ENCODE measurements at places on chromosomes 5 and 9.

DNA sequence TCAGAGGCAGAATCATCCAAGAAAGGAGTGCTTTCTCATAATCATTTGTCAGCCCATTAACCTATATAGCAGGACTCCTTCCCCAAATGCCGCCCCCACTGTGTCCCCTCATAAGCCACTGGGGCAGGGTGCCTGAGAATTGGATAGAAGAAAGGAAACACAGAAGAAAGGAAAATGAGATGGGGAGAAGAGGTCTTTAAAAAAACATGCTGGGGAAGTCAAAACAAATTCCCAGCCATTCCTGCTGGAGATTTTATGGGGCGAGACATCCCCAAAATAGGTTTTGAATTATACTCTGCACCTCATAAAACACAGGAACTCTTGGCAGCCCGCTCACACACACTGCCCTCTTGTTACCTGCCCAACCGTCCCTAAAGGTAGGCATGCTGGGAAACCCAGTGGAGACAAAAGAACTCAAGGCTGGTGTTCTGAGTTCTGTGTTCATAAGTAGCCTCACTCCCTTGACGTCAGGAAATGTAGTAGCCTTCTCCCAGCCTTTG, 19.7 kb downstream of the ASTN2 start:
- no peak for DNase-seq

DNA sequence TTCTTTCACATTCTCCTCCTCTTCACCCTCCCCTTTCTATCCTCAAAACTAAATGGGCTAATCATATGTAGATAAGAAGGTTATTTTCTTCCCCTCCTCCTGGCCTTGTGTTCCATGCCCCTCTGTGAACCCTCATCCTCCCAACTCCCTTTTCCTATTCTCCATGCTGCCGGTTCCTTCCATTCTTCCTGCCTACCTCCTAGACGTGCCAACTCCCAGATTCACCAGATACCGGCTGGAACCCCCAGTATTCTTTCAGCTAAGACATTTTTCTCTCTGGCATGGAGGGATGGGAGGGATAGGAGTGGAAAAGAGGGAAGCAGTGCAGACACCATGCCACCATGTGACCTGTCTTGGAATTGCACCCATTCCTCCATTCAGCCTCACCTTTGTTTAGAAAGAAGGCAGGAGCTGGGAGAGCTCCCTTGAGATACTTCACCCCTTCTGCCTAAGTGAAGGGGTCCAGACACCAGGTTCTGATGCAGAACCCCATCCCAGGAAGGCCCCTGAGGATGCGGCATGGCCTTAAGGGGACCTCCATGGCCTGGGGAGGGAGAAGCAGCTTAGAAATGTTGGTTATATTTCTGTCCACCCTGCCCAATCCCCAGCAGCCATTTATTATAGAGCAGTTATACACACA, 4.8 kb downstream of the DNAJB5 start:
- no peak for DNase-seq

- no peak for DNase-seq
Observed at GRCh38 chr9:105390871-105391270, 57.0 kb upstream of the FSD1L start.

DNA sequence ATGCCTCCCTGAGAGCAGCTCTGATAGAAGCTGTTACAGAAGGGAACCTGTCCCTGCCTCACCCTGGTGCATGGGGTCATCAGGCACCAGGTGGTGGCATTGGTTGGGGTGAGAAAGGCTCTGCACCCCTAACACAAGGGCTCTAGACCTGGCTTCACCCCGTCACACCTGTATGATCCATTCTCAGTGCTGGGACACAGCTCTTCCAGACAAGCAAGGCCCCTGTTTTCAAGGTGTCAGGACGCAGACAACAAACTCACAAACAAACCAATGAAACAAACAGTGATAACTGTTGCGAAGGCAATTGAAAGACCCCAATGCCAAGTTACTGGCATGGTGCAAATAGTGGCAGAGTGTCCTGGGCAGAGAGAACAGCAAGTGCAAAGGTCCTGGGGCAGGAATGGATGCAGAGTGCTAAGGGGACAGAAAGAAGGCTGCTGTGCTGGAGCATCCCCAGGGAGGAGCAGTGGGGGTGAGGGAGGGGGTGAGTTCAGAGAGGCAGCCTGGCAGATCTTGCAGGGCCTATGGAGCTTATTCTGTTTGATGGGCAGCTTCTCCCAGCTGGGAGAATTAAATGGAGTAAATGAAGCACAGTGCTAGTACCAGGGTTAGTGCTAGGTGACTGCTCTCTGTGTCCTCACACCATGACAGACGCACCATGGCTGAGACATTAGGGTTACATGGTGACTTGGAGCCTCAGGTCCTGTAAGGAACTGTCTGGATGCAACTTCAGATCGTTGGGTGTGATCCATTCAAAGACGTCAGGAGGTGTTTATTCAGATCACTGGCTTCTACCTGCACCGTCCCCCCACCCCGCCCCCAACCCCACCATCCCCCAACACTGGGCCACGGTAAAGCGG, 67.9 kb upstream of the UNC5A start:
- no peak for DNase-seq

GRCh38 chr9:135212961-135213360, 125.5 kb downstream of the OLFM1 start:
- no peak for DNase-seq

DNA sequence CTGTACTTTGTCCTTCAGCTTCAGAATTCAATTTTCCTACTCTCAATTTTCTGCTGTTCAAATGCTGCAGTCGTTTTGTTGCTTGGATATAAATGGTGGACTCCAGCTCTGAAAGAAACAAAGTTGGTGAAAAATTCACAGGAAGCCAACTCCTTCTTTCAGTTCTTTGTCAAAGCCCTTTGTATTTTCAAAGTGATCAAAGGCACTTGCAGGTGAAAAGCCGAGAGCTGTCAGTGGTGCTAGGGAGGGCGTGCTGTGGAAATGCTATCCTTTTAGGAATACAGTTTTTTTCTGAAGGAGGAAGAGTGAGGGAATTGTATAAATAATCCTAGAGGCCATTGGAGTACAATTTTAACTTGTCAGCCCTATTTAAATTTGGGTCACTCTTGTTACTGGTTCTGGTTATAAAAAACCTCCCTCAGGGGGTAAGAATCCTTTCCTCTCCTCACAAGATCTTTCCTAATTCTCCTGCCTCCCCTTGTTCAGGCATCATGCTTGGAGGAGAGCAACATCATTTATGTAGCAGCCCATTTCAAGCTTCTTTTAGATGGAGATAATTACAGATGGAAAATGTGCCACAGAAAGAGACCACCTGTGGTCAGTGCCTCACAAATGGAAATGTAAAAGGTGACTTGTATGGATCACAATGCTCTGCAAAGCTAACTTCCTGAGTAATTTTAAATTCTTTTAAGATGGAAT, 62.5 kb upstream of the GHR start:
- DNase-seq, result no peak

DNA sequence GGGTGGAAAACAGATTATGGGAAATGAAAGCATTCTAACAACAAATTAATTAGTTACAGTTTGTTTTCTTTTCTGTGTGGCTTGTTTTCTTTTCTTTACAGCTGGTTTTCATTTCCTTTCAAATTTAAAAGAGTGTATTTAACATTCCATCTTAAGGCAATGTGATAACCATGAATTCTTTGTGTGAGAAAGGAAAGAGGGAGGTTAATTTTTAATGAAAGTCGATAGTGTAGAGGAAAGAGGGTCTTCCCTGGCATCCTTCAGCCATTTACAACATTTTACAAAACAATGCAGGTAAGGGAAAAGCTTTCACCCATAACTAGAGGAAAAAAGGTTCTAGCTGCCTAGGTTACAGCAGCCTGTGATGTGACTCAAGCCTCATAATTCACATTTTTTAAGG, 43.9 kb upstream of the IL33 start:
- no peak for DNase-seq

DNA sequence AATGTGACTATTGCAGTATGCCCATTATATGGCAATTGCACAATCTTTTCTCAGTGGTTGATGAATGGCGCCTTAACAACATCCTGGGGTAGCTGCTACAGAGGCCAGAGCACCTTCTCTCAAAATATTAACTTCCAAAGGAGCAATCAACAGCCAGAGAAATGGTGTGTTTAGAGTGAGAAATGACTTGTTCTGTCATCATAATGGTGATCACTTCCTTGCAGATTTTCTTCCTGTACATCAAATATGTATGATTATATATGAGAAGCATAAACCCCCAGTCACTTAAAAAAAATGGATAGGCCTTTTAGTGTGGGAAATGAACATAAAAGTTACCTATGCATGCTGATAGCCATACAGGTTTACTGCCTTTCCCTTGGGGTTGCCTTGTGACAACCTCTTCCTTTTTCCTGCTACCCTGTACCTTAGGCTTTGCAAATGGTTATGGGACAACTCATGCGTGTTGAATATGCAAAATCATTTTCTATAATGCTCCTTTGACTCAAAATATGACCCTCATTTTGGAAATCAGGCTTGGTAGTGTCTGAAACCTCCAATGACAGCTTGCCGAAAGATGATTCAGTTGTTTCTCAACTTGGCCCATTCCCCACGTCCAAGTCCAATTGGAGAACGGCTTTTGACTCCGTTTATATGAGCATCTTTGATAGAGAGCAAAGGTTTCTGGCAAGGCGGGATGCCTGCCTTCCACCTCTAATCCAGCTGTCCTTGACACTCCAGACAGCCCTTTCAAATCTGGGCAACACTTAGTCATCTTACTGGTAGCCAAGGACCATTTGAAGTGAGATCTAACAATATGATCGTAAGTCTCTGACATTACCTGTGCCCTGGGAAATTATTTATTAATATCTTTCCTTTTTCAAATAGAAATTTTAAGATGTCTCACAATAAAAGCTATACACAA, 69.3 kb downstream of the SLC1A1 start:
- DNase-seq, result no peak

- DNase-seq, result no peak
Observed at GRCh38 chr9:111131211-111131610, 92.9 kb upstream of the LPAR1 start.

GRCh38 chr5:140240987-140241706, 61.8 kb downstream of the PFDN1 start:
- DNase-seq, result peak; percentile 80

GRCh38 chr5:67350618-67351201, 154.1 kb upstream of the CD180 start:
- no peak for DNase-seq

GRCh38 chr5:109053995-109054417, 306.3 kb downstream of the FER start:
- peak; percentile 51 for DNase-seq

- DNase-seq, result no peak
Observed at GRCh38 chr5:17103461-17103860, 114.0 kb upstream of the BASP1 start.

- DNase-seq, result no peak
Observed at GRCh38 chr5:180341595-180341994, 11.5 kb downstream of the GFPT2 start.

All from retinal pigment epithelial cell (primary cell).